SW 1271 (cell line): ENCODE measurements at places on chromosomes 12 and 14.

DNA sequence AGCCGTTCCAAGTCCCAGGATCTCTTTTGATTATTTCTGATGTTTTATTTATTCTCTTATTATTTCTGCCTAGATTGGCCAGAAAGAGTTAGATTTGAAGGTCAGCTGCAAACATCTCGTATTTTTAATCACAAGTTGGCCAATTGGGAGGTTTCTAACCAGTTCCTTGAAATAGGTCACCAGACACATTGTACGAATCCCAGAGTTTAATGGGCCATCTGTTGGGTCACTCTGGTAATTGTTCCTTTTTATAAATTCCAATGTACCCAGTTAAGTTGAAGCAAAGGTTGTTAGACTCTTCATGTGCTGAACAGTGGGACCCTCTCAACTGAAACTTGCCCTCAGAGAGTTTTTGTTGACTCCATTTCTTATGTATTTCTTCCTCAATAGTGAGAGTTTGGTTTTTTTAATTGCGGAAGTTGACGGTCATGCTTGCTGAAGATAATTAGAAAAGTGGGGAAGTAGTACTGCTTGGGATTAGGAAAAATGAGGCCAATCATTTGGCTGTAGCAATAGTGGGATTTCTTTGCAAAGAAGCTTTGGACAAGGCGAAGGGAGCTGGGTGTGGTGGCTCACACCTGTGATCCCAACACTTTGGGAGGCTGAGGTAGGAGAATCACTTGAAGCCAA lies 382.7 kb upstream of the RGS6 start:
- DNase-seq = no peak

GRCh38 chr14:47651337-47651736 lies 24.1 kb downstream of the MDGA2 start:
- DNase-seq = no peak

- no peak for DNase-seq
Observed at GRCh38 chr14:78946949-78947348, 776.8 kb downstream of the NRXN3 start.

- DNase-seq = peak; percentile 47
Observed at GRCh38 chr12:123237646-123238329, 4.6 kb downstream of the MTRFR start.

GRCh38 chr14:73913256-73913655 lies 26.6 kb downstream of the ZNF410 start:
- no peak for DNase-seq

GRCh38 chr12:39620659-39621658 lies 1.4 kb upstream of the ABCD2 start:
- no peak for DNase-seq

DNA sequence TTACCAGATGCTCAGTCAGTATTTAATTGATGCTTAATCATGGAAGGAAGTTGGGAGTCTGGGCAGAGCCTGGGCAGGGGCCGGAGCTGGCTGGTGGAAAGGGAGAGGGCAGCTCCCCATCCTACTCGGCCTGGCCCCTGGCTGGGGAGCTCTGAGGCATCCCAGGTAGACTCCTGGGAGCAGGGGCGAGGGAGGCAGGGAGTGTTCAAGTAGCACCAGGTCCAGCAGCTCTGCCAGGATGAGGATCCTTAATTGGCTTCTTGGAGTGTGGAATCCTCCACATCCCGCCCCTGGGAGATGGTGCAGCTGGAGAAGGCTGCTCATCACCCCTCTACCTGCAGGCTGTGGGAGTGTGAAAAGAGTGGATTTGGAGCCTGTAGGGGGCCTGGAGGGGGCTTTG lies 30.9 kb downstream of the SYNDIG1L start:
- no peak for DNase-seq

DNA sequence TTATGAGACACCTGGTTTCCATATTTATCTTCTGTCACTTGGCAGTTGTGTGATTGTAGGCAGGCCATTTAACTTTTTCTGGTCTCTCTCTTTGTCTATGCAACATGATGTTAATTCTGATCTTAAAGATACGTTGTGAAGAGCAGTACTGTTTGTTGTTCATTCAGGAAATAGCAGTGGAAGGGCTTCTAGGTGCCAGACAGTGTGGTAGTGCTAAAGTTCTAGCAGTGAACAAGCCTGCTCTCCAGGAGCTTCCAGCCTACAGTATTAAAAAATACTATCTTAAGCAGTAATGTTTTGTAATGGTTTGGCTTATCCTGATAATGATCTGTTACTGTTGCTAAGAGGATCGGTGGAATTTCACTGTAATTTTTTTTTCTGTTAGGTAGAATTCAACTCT lies 15.2 kb downstream of the NAA30 start:
- no peak for DNase-seq

DNA sequence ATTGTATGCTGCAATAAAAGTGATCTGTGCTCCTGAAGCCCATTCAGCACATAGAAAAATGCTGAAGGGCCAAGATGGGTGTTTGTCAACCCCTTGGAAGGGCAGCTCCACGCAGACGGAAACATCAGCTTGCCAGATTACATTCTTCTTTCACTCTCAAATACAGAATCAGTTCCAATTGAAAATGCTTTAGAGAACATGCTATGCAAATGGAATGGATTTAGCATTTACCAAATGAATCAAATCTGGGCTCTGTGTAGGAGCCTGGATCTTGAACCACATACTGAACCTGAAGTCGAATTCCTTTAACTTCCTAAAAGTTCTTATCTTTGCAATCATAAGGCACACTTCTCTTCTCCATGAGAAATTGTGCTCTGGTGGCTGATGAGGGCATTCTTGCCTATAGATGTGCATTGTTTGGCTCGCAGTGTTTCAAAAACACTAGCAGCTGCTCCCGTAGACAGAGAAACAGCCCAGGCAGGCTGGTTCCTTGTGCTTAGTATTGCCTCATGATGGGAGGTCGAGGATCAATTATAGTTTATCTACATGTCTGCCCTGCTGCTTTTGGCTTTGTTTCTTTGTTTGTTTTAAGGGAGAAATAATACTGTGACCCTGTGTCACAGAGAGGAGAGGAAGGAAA lies 489.8 kb upstream of the FLRT2 start:
- DNase-seq = no peak

- no peak for DNase-seq
Observed at GRCh38 chr12:50014342-50014741, 11.0 kb downstream of the RACGAP1 start.

DNA sequence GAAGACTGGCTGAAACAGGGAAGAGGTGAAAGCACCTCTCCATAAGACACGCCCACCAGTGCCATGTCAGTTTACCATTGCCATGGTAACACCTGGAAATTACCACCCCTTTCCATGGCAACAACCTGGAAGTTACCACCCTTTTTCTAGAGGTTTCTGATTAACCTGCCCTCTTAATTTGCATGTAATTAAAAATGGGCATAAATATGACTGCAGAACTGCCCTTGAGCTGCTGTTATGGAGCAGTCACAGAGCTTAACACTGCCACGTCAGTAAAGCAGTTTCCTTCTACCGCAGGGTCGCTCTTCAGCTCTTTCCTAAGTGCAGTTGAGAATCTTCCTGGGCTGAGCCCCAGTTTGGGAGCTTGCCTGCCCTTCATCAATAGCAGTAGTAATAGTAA lies 55.2 kb downstream of the RASSF3 start:
- no peak for DNase-seq

DNA sequence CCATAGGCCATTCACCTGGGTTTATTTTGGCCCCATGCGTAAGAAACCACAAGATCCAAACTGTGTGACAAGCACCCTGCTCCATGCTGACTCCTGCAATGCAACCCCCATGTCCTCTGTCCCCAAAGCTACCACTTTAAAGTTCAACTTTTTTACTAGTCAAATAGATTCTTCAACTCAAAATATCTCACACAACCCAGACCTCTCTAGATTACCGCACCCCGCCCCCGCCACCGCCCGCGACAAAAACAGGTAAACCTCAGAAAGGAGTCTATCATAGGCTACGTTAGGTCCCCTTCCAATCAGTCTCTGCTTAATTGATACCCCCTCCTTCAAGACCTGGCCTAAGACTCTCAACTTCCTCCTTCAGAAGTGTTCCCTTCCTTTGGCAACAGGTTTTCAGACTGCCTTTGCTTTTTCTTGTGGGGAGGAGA lies 2.2 kb downstream of the ZFP36L1 start:
- peak; percentile 55 for DNase-seq

GRCh38 chr14:68781161-68782021 lies 11.5 kb downstream of the ZFP36L1 start:
- no peak for DNase-seq

DNA sequence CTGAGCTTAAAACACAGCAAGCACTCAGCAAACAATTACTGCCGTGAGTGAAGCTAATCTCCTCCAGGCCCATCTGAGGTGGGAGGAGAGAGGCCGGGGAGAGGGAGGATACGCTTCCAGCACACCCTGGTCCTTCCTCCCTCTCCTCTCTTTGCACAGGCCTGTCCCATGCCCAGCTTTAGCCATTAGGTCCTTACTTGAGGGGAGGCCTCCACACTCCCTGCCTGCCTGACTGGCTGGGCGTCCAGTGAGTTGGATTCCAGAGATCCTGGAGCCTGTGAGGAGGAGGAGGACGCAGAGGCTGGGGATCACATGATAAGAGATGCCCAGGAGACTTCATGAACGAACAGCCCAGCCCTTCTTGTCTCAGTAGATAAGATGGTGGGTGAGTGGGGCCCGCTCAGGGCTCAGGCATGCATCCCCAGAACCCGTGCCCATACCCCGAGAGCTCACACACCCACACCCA lies 65.1 kb upstream of the NCOR2 start:
- DNase-seq = no peak

DNA sequence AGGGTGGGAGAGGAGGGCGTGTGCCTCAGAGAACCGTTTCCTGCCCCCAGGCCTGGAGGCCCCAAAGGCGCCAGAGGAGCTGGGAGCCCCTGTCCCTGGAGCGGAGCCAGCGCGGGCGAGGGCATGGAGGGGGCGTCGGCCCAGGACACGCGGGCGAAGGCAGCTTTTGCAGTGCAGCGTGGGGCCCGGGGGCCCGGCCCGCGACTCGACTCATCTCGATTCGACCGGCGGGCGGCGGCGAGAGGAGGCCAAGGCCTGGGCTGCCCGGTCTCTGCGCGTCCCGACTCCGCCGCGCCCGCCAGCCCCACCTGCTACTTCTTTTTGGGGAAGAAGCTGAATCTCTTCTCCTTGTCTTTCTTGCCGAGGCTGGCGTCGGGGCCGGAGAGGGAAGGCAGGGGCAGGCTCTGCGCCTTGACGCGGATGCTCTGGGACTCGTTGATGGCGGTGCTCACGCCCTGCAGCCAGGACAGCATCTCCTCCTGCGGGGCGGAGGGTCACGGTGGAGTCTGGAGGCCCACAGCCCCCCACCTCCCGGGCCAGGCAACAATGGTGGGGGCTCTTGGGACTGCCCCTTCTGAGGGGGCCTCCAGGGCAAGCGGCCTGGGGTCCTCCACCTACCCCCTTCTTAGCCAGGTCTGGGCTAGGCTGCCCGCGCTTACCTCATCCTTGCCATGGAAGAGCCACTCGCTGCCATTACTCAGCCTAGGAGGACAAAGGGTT lies 44.9 kb downstream of the PLEKHG3 start:
- no peak for DNase-seq

- no peak for DNase-seq
Observed at GRCh38 chr12:2795291-2796186, 769 bp downstream of the FKBP4 start.

DNA sequence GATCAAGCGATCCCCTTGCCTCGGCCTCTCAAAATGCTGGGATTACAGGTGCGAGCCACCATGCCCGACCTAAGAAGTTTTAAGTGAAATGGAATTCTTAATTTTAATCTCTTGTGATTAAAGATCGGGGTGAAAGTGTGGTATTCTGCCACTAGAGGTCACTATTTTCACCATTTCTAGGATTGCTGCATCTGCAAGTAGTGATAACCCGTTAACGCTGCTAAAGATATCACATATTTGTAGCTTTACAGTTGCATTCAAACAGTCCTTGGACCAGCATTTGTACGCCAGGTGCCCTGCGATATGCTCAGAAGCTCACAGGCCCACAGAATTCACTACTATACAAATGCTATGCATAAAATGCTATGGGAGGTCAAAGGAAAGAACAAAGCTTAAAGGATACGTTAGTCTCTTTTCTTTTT lies 19.3 kb downstream of the CCDC62 start:
- DNase-seq = no peak

GRCh38 chr12:107196681-107197080 lies 103.3 kb upstream of the CRY1 start:
- no peak for DNase-seq

DNA sequence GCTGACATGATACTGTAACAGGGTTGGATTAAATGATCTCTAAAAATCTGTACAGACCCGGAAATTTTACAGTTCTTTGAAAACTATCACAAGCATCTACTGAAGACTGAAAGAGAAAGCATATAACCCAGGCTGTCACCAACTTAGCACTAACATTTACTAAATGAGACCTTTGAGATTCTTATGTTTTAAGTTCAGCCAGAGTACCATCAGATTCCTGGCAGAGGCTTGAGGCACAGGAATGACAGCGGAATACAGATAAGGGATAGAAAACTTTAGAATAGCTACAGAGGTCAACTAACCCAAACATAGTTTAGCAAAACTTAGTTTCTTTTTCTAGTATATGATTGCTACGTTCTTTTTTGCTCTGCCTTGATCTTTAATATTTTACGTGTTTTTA lies 91.6 kb upstream of the FERMT2 start:
- DNase-seq = no peak

GRCh38 chr12:26323673-26324072 lies 128.3 kb downstream of the SSPN start:
- no peak for DNase-seq

DNA sequence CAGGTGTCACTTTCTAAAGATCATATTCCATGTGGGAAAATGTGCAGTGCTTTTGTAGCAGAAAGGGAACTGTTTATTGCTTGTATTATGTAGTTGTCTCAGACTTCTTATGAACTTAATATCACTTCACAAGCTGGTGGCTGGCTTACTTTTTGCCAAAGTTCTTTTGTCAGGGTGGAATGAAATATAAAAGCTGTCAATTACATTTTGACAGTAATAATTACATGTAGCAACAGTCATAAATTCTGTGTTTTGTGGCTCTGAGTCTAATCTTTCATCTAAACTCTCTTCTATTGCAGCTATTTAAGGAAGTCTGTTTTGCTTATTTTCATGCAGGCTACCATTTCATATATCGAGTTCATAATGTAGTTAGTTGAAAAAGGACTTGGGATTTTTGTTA lies 106.6 kb downstream of the OTOGL start:
- no peak for DNase-seq

DNA sequence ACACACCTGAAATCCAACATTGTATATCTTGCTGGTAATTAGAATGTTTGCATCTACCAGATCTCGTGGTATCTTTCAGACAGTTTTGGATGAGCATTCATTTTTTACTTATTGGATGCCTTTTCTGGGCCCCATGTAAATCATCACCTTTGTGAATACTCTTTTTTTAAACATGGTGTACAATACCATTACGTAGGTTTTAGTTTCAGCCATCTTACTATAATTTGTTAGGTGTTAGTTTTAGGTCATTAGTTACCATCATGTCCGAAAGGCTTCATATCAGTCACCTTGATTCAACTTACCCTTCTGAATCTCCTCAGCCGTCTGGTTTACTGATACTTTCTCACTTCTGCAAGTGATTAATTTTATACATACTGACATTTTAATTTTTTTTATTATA lies 5.3 kb downstream of the EIF2S1 start:
- DNase-seq = no peak

GRCh38 chr12:48037267-48037915 lies 33.1 kb upstream of the COL2A1 start:
- DNase-seq = no peak
